ENCODE measurements at places on chromosomes 2 and 18. TPM values are rescaled to one million over a fixed set of nuclear protein-coding genes. Genes with fewer than 3 reads are reported as not detected.

Gene ATOH8
- polyA plus RNA-seq = not detected

Gene CXCR1
- not detected for polyA plus RNA-seq

Gene IL1F10
- not detected for polyA plus RNA-seq

Gene OSBPL1A
- polyA plus RNA-seq = 1.8 TPM

Gene CYTIP
- 172 TPM for polyA plus RNA-seq

Gene ANO7
- polyA plus RNA-seq = not detected

DNA sequence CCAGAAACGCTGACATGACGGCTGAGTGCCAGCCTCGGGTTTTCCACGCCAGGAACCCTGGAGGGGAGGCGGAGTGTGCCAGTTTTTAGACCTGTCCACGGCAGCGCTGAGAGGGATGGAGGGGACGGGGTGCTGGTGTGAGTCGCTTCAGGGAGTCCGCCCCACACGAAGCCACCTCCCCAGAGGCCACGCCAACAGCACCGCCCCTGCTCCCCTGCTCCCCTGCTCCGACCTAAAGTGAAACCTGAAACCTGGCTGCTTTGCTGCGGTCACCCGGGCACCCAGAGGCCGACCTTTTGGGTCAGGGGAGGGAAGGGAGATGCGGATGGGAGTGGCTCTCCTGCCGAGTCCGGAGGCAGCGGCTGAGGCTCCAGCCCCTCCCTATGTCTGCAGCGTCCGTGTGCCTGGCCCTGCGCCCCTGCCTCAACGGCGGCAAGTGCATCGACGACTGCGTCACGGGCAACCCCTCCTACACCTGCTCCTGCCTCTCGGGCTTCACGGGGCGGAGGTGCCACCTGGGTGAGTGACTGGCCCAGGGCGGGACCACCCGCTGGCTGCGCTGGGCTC, 38.1 kb downstream of the SNED1 start:
- H3K27me3 ChIP-seq = no peaks in the 10 kb centered on the region
- DNase-seq = peak; percentile 78
- no peaks in the 10 kb centered on the region for H3K36me3 ChIP-seq
- peak overlapping the region; percentile 84 for H3K27ac ChIP-seq
- peaks cover 15% of the 10 kb centered on the region for H3K4me1 ChIP-seq

DNA sequence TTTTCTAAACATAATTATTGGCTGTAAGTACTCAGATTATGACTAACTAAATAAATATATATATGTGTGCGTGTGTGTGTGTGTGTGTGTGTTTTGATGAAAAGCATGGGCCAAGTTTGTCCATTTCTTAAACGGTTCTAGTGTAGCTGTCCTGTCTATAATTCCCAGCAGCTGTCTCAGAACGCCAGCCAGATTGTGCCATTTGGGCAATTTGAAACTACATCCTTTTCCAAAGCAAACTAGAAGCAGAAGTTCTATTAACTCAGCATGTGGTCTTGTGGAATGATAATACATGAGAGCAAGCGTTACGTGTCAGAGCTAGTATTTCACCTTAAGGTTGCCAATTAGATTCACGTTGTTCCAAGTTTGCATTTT, 1.7 kb downstream of the ARHGAP28 start:
- no peak for DNase-seq
- no peak overlapping the region for H3K27ac ChIP-seq
- peaks cover 43% of the 10 kb centered on the region for H3K27me3 ChIP-seq
- no peak overlapping the region for H3K4me3 ChIP-seq
- no peaks in the 10 kb centered on the region for H3K36me3 ChIP-seq

GRCh38 chr2:85269959-85270358, 57.8 kb downstream of the TGOLN2 start:
- no peaks in the 10 kb centered on the region for H3K36me3 ChIP-seq
- H3K4me3 ChIP-seq = no peak overlapping the region
- H3K4me1 ChIP-seq = no peaks in the 10 kb centered on the region
- no peak for DNase-seq

DNA sequence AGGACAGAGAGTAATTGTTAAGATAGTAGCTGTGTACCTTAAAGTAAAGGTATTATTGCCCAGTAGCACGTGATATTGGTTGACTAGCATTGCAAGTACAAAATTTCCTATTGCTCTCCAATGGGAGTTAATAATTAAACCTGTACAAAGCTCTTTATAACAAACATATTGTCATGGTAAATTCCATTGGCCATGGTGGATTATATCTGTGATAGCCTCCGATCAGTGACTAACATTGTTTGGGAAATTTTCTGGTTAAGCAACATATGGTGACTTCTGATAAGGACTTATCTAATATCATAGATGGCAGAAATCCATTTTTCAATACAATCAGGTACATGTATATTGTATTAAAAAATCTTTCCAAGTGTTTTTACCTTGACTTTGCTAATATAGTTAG, 360.8 kb downstream of the DCC start:
- H3K4me3 ChIP-seq = no peak overlapping the region
- H3K4me1 ChIP-seq = no peaks in the 10 kb centered on the region
- no peak for DNase-seq
- H3K27me3 ChIP-seq = no peaks in the 10 kb centered on the region
- no peak overlapping the region for H3K27ac ChIP-seq

DNA sequence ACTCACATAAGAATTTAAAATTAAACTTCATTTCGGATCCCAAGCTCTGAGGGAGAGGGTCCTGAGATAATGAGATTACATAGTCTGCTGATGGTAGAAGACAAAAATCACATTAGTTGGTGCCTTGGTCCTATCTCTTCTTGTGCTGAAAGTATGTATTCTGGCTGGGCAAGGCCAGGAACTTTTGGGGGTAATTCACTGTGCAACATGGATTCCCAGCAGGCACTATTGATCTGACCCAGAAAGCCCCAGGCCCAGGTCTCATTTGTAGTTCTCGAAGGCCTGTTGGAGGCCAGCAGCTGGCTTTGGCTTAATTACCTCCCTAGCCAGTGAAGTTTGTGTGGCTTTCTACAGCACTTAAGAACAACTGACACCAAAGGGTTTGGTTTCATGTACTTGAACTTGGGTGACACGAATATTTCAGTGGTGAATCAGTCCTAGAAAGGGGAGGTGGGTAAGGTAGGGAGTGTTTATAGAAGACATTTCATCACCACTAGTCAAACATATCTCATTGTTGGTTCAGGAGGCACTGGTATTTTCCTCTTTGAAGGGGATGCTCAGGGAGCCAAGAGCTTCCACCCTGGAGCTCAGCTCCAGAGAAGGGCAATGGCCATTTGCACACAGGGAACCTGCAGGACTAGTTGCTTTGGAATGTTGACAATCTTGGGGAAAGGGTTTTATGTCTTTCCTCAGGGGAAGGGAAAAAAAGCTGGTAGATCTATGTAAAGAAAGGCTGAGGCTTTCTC, 217.8 kb downstream of the OSR1 start:
- no peaks in the 10 kb centered on the region for H3K4me1 ChIP-seq
- no peak overlapping the region for H3K27ac ChIP-seq
- no peaks in the 10 kb centered on the region for H3K27me3 ChIP-seq
- DNase-seq = no peak
- no peaks in the 10 kb centered on the region for H3K36me3 ChIP-seq
- H3K4me3 ChIP-seq = no peak overlapping the region

- H3K27me3 ChIP-seq = no peaks in the 10 kb centered on the region
- no peak overlapping the region for H3K27ac ChIP-seq
- DNase-seq = no peak
- peak overlapping the region; percentile 31 for H3K4me3 ChIP-seq
These were observed 3.8 kb upstream of the RPS7 start for GRCh38 chr2:3571284-3571683.

GRCh38 chr2:20594957-20595356, 55.9 kb downstream of the HS1BP3 start:
- H3K27me3 ChIP-seq = peaks cover 26% of the 10 kb centered on the region
- H3K27ac ChIP-seq = peak overlapping the region; percentile 93
- no peaks in the 10 kb centered on the region for H3K36me3 ChIP-seq
- no peak for DNase-seq
- H3K4me1 ChIP-seq = peaks cover 56% of the 10 kb centered on the region
- H3K4me3 ChIP-seq = peak overlapping the region; percentile 89

- peaks cover 13% of the 10 kb centered on the region for H3K27me3 ChIP-seq
- no peak overlapping the region for H3K4me3 ChIP-seq
- no peaks in the 10 kb centered on the region for H3K4me1 ChIP-seq
- no peaks in the 10 kb centered on the region for H3K36me3 ChIP-seq
- H3K27ac ChIP-seq = no peak overlapping the region
These were observed 93.5 kb upstream of the NDUFV2 start for GRCh38 chr18:9008709-9009635.

DNA sequence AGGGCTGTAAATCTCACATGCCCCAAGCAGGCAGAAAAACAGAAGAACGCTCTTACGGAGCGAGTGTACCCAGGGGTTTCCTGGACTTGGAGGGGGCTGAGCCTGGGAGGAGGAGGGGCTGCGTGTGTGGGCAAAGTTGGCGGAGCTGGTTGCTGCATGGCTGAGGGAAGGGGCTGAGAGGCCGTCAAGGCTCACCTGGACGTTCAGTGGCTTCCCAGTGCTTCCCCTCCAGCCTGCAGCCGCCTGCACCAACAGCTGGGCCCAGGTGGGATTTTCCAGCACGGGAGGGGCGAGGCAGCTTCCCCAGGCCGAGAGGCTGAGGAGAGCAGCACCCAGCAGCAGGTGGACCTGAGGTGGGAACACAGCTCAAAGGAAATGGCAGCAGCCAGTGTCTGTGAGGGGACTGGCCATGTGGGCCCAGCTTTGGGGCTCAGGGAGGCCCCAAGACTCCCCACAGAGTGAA, 70.6 kb upstream of the CTDP1 start:
- no peaks in the 10 kb centered on the region for H3K36me3 ChIP-seq
- no peaks in the 10 kb centered on the region for H3K4me1 ChIP-seq
- no peak for DNase-seq
- H3K27ac ChIP-seq = peak overlapping the region; percentile 70
- H3K27me3 ChIP-seq = peaks cover 9% of the 10 kb centered on the region
- no peak overlapping the region for H3K4me3 ChIP-seq

DNA sequence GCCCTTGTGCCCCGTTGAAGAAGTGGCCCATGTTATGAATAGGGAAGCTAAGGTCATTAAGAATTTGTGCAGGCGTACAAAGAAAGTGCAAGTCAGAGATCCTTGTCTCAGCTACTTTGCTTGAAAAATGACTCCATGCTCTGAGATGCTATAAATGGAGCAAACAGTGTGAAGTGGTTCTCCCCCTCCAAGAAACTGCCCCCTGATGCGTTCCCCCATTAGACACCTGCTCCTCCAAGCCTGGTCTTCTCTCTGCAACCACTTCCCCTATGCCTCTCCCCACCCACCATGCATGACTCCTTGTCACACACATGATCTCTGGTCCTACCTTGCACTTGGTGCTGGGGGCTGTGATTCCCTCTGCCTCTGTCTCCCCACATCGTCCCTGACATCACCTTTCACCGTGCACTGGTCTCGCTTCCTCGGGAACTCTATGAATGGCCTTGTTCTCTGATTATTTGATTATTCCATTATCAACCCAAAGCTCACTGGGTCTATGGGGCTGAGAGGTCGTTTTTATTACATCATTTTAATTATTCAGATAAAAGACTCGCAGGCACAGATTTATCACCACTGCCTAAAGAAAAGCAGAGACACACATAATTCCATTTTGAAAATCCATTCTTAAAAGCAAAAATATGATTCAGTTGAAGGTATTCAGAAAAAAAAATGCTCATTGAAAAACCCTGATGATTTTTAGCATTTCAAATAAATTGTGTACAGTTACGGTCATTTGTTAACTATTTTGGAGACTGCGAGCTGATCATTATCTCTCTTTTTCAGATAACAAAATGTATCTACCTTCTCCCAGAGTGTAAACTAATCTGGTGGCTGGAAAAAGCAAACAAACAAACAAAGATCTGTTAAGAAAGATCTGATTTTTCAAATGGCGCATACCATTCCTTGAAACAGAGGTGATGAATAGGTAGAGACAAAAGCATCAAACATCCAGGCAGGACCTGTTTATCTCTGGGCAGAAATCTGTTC, 294.9 kb downstream of the SOX11 start:
- H3K36me3 ChIP-seq = no peaks in the 10 kb centered on the region
- no peak overlapping the region for H3K27ac ChIP-seq
- no peaks in the 10 kb centered on the region for H3K4me1 ChIP-seq
- DNase-seq = no peak
- H3K4me3 ChIP-seq = no peak overlapping the region

GRCh38 chr2:62477573-62477972, 28.4 kb downstream of the TMEM17 start:
- H3K4me1 ChIP-seq = peaks cover 12% of the 10 kb centered on the region
- H3K27me3 ChIP-seq = peaks cover 23% of the 10 kb centered on the region
- no peak overlapping the region for H3K4me3 ChIP-seq
- no peaks in the 10 kb centered on the region for H3K36me3 ChIP-seq

DNA sequence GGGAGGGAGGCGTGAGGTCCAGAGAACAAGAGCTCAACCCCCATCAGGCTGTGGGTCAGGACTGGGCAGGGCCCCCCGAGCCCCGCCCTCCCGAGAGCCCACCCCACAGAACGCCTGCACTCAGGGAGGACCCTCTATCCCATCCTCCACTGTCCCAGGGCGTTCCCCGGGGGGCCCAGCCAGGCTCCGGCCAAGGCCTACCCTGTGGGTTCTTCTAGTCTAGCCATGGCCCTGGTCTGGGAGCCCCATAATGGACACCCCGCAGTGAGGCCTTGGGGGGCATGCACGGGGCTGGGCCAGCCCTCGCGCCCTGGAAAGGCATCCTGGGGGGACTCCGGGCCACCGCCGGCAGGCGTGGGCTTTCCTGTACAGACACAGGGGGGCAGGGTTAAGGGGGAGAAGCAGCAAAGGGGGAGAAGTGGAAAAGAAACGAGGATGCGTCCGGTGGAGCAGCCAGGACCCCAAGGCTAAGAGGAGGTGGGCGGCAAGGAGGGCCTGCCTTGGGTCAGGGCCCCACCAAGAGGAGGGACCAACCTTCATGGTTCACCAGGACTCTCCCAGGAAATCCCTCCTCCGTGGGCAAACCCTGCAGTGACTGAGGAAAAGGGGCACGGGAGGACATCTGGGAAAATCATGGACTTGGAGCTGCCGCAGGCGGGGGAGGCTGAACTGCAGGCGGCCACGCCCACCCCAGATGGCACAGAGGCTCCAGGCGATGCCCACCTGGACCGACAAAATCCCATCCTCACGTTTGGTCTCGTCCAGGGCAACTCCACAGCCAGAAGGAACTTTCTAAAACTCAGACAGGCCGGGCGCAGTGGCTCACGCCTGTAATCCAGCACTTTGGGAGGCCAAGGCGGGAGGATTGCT, 2.7 kb upstream of the CROCC2 start:
- no peak for DNase-seq
- H3K27me3 ChIP-seq = peaks cover 5% of the 10 kb centered on the region
- H3K27ac ChIP-seq = no peak overlapping the region
- no peak overlapping the region for H3K4me3 ChIP-seq
- no peaks in the 10 kb centered on the region for H3K36me3 ChIP-seq

GRCh38 chr2:121309801-121310200, 24.8 kb upstream of the TFCP2L1 start:
- H3K4me1 ChIP-seq = no peaks in the 10 kb centered on the region
- H3K27me3 ChIP-seq = peaks cover 21% of the 10 kb centered on the region
- H3K4me3 ChIP-seq = no peak overlapping the region
- DNase-seq = no peak
- H3K27ac ChIP-seq = no peak overlapping the region
- H3K36me3 ChIP-seq = no peaks in the 10 kb centered on the region
